ENCODE measurements at places on chromosomes 12 and 14.

GRCh38 chr12:27968972-27969623, 3.4 kb downstream of the PTHLH start:
- DNase-seq = no peak

DNA sequence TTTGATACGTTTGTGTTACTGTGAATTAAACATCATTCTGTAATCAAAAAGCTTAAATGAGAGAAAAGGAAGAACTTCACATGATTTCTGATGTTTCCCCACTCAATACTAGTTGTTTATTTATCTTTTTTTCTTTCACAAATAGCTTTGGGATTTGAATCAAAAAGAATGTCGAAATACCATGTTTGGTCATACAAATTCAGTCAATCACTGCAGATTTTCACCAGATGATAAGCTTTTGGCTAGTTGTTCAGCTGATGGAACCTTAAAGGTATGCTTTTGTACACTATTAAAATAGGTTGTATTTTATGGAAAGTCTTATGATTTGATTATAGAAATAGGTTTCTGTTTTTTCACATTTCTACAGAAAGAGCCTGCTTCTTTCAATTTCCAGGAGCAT, 41.5 kb downstream of the APAF1 start:
- DNase-seq = no peak

DNA sequence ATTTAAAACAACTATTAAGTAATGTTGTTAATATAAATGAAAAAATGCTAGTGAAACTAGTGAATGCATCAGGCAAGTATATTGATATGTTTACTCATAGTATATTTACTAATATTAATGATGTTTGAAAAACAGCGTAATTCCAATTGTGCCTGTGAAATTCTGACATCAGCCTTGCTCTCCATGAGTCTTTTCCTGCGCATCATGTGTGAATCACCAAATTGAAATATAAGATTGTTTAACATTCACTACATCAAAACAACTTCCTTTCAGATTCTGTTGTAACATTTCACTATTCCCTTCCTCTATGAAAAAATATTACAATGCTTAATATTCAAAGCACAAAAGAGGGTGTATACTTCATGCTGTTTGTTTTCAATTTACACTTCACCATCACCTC, 1995.9 kb upstream of the SEL1L start:
- no peak for DNase-seq

DNA sequence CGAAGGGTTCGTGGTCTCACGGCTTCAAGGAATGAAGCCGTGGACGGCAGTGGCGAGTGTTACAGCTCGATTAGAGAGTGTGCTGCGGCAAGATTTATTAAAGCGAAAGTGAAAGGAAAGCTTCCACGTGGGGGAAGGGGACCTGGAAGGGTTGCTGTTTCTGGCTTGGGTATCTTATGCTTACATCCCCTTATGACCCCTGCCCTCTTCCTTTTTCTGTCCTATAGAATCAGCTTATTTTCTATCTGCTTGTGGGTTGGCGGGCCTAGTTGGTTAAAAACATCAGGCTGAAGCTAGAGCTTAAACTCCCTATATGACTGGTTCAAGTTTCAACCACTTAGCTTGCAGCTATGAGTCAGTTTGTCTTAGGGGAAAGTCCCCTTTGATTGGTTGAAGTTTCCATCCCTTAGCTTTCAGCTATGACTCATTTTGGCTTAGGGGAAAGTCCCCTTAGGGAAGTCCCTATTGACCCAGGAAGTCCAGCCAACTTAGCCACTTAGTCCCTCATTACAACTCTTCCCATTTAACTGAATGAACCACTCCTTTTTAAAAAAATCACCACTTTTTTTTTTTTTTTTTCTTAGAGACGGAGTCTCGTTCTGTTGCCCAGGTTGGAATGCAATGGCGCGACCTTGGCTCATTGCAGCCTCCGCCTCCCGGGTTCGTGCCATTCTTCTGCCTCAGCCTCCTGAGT, 1494.7 kb upstream of the TMEM132C start:
- DNase-seq = peak; percentile 49

GRCh38 chr12:69569236-69569635, 16.0 kb upstream of the CCT2 start:
- no peak for DNase-seq

DNA sequence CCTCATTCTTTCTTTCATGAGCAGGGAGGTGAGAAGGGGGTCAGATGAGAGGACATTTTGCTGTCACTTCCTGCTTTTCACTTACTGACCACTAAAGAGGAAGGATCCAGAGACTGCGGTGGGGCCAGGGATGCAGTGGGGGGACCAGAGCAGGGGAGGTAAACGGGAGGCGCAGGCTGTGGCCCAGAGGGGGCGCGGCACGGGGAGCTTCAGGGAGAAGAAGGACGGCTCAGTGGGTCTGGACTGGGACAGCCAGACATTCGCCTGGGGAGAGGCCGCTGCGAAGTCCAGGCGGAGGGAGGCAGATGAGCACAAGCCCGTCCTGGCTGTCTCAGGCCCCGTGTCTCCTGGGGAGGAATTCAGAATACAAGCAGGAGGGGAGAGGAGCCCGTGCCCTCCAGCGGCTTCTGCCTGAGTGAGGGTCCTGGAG, 41.2 kb downstream of the SLC6A12 start:
- DNase-seq = no peak

- DNase-seq = no peak
These were observed 1182.8 kb downstream of the FLRT2 start for GRCh38 chr14:86712727-86713126.

GRCh38 chr14:98244162-98244948, 1027.6 kb downstream of the BCL11B start:
- no peak for DNase-seq

GRCh38 chr14:101256266-101256665, 305.0 kb upstream of the DIO3 start:
- no peak for DNase-seq

DNA sequence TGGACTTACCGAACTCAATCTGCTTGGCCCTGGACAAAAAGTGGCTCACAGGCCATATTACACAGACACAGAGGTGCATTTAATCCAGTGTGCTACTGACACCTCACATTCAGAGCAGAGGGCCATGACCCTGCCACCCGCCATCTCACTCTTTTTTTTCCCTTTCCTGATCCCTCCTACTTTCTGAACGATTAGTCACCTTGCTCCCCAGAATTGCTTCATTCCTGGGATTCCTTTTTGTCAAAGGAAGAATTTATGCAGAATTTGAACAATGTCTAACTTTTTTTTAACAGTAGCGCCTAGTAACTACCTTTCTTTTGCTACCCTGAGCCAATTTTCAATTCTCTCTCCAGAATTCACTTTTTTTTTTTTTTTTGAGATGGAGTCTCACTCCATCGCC, 4.6 kb downstream of the PKP2 start:
- DNase-seq = no peak

DNA sequence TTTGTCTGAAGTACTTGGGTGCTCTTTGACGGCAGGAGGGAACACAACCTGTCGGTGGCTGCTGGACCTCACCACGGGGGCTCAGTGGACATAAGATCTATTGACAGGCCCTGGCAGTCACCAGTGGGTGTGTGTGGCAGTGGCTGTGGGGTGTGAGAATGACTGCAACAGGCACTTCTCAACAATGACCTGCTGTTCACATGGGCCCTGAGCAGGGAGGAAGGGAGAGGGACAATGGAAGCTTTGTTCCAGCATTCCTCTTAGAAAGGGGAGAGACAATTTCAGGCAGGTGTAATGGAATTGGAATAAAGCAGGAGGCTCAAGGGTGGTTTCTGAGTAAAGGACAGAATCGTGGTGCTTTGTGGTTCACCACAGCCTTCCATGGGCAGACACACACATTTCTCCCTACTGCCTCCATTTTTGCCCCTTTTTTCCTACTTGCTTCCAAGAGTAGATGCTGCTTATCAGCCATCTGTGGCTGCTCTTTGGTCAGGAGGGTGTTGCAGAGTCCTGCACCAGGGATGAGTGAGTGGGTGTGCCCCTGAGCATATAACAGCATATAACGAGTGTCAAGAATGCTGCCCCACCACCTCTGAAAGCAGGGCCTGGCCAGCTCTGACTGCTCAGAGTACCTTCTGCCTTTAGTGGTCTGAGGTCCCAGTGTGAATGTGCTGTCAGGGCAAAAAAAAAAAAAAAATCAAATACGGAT, 267.7 kb downstream of the RASSF9 start:
- no peak for DNase-seq

GRCh38 chr12:114405519-114406271, at the start of gene TBX5:
TSS of gene TBX5 (minus strand) at chr12:114406144. CDS start at chr12:114403898, 2,246 bp downstream.
- DNase-seq = no peak

GRCh38 chr12:112130441-112130998, 5.2 kb downstream of the TRAFD1 start:
- no peak for DNase-seq

All from stimulated activated CD4-positive, alpha-beta T cell treated with anti-CD3 and anti-CD28 coated beads, Interleukin-1b, Interleukin-23, amount 100 ng/mL, for 48 hours (primary cell).